ENCODE measurements at places on chromosomes 7 and 10.

DNA sequence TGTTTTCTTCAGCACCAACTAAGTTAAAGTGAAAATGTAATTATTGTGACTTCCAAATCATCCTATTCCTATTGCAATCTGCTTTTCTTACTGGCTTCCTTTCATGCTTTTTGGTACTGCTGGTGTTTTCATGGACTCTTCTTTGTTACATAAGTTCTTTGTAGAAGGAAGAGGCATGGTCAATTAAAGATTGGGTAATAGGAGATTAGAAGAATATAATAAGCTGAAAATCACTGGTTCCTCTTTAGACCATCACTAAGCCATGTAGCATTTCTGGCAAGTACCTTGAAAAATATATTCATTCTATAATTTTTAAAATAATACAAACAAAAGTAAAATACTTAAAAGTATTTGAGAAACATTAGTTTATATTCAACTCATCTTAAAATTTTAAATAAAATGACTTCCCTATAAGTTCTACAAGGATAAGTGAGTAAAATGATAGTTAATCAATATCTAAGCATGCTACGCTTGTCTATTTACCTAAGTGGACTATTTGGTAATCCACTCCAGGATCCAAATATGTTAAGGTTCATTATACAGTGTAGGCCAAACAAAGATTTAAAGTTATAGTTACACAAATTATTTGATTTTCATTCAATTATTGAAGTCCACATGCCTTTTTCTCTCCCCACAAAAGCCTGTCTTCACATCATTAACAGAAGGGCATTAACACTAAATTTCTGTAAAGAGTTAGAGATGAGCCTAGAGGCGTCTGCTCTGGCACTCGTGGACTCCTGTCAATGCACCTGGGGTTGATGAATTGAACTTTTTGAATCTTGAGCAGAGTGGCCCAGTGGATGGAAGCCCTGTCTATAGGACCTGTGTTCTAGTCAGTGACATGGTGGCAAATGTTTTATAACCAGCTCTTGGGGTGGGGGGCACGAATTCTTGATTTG, 408.1 kb downstream of the INHBA start:
- no peaks in the 10 kb centered on the region for H3K27me3 ChIP-seq
- no peaks in the 10 kb centered on the region for H3K4me1 ChIP-seq
- no peak overlapping the region for H3K4me3 ChIP-seq
- H3K27ac ChIP-seq = no peak overlapping the region

- no peaks in the 10 kb centered on the region for H3K27me3 ChIP-seq
- DNase-seq = no peak
- H3K36me3 ChIP-seq = no peaks in the 10 kb centered on the region
- H3K4me1 ChIP-seq = no peaks in the 10 kb centered on the region
- no peak overlapping the region for H3K4me3 ChIP-seq
- no peak overlapping the region for H3K27ac ChIP-seq
Measured at GRCh38 chr7:51066405-51066882, 250.2 kb downstream of the COBL start.

- DNase-seq = no peak
- H3K27ac ChIP-seq = no peak overlapping the region
- H3K4me3 ChIP-seq = no peak overlapping the region
Measured at GRCh38 chr10:34151481-34151880, 663.6 kb downstream of the PARD3 start.

DNA sequence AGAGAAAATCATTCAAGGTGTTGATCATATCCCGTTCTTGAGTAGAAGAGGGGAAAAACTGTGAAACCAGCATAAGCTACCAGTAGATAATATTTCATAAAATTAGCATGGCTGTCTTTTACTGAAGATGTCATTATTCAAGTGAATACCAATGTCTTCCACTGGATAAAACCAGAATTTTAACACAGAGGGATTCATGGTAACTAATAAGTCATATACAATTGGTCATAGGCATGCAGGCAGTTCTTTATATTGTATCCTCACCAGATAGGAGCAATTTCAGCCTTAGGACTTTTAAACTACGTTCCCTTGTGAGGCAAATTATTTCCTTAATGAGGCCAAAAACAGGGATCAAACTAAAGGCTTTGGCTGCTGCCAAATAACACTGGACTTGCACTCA, 202.3 kb upstream of the PITRM1 start:
- H3K36me3 ChIP-seq = no peaks in the 10 kb centered on the region
- H3K27ac ChIP-seq = no peak overlapping the region
- no peaks in the 10 kb centered on the region for H3K4me1 ChIP-seq
- no peak for DNase-seq
- no peak overlapping the region for H3K4me3 ChIP-seq
- H3K27me3 ChIP-seq = peaks cover 4% of the 10 kb centered on the region

DNA sequence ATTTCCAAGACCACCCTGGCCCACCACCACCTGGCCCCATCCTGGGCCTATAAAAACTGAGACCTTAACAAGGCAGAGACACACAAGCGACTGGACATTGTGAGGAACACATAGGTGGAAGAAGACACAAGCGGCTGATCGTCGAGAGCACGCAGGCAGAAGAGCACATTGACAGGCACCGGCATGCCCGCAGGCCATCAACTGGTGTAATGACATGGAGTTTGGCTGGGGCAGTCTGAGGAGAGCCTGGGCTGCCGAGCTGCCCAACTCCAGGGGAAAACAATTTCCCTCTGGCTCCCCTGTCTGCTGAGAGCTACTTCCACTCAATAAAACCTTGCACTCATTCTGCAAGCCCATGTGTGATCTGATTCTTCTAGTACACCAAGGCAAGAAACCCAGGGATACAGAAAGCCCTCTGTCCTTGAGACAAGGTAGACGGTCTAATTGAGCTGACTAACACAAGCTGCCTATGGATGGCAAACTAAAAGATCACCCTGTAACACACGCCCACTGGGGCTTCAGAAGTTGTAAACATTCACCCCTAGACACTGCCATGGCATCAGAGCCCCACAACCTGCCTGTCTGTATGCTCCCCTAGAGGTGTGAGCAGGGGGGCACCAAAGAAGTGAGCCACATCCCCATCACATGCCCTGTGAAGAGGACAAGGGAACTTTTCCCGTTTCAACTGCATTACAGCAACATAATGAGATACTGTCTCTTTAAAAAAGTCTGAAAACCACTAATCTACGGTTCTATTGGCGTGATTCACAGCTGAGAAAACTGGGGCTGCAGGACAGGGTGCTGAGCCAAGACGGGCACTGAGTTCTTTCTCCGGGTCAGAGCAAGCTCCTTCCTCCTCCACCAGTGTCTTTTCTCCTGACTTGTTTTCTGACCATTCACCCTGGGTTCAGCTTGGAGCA, 18.5 kb upstream of the TNS3 start:
- no peak overlapping the region for H3K27ac ChIP-seq
- no peak overlapping the region for H3K4me3 ChIP-seq
- no peak for DNase-seq
- no peaks in the 10 kb centered on the region for H3K36me3 ChIP-seq
- H3K4me1 ChIP-seq = no peaks in the 10 kb centered on the region

DNA sequence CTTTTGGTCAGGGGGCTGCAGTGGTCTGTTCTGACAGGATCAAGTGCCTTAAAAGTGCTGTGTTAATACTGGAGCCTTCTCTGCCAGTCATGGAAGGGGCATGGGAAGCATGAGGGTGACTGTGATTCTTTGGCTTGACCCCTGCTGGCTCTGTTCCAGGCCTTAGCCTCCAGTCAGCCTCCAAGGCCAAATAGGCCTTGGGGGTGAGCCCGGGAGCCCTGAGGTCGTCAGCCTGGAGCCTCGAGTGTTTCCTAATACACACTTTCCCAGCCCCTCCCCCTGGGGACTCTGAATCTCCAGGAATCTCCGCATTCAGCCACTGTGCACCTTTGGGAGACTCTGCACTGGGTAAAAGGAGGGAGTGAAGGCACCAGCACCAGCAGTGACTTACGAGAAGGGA, 10.0 kb downstream of the HKDC1 start:
- no peak overlapping the region for H3K27ac ChIP-seq
- no peak for DNase-seq
- no peaks in the 10 kb centered on the region for H3K27me3 ChIP-seq
- peaks cover 47% of the 10 kb centered on the region for H3K4me1 ChIP-seq
- no peak overlapping the region for H3K4me3 ChIP-seq

- peaks cover 24% of the 10 kb centered on the region for H3K27me3 ChIP-seq
- H3K27ac ChIP-seq = no peak overlapping the region
- H3K36me3 ChIP-seq = no peaks in the 10 kb centered on the region
Measured at GRCh38 chr10:118501171-118501570, 94.3 kb downstream of the PRLHR start.

DNA sequence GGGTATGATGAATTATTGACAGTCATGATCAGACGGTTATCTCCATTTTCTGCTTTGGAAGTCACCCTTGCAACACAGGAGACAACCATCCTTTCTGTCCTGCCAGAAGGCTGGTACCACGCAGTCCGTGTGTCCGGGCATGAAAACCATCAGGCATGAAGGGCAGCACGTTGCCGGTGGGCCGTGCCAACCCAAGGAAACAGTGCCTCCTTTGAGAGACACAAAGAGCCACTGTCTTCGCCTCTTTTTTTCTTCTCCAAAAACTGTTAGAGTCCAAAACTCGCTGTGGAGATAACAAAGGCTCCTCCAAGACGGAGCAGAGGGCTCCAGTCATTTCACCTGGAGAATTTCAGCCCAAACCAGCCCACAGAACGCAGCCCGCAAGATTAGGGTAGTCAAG, 60.4 kb upstream of the ARHGAP21 start:
- DNase-seq = no peak
- H3K27ac ChIP-seq = no peak overlapping the region
- H3K4me3 ChIP-seq = no peak overlapping the region
- no peaks in the 10 kb centered on the region for H3K4me1 ChIP-seq
- no peaks in the 10 kb centered on the region for H3K27me3 ChIP-seq

GRCh38 chr7:135341049-135341448, 107.4 kb downstream of the STRA8 start:
- no peak overlapping the region for H3K27ac ChIP-seq
- no peaks in the 10 kb centered on the region for H3K36me3 ChIP-seq
- H3K4me3 ChIP-seq = no peak overlapping the region
- DNase-seq = no peak
- no peaks in the 10 kb centered on the region for H3K27me3 ChIP-seq

GRCh38 chr7:19920166-19920565, 146.7 kb upstream of the TMEM196 start:
- no peak overlapping the region for H3K27ac ChIP-seq
- DNase-seq = no peak
- no peaks in the 10 kb centered on the region for H3K4me1 ChIP-seq
- H3K27me3 ChIP-seq = no peaks in the 10 kb centered on the region
- H3K36me3 ChIP-seq = no peaks in the 10 kb centered on the region

DNA sequence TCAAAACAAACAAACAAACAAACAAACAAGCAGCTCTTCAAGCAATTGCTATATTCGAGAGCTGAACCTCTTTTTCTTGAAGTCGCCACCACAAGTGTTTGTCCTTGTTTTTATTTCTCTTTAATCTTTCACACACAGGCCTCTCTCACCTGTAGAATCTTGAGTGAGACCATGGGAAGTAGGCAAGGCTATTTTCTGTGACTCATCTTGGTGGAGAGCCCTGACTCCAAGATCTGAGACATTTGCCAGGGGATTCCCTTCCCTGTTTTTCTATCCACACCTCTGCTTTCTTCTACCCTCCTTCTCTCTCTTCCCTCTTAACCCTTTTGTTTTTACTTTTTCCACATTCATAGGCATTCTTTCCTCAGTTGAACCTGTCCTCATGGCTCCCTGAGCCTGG, 8.0 kb upstream of the TAS2R60 start:
- peaks cover 19% of the 10 kb centered on the region for H3K4me1 ChIP-seq
- H3K4me3 ChIP-seq = no peak overlapping the region
- H3K36me3 ChIP-seq = no peaks in the 10 kb centered on the region
- H3K27ac ChIP-seq = no peak overlapping the region

GRCh38 chr7:95213809-95214492, 110.4 kb downstream of the PON1 start:
- no peaks in the 10 kb centered on the region for H3K27me3 ChIP-seq
- H3K4me3 ChIP-seq = no peak overlapping the region
- no peaks in the 10 kb centered on the region for H3K36me3 ChIP-seq
- no peak overlapping the region for H3K27ac ChIP-seq
- no peak for DNase-seq

GRCh38 chr7:80908360-80908797, 10.5 kb downstream of the SEMA3C start:
- H3K27me3 ChIP-seq = no peaks in the 10 kb centered on the region
- no peak for DNase-seq
- no peaks in the 10 kb centered on the region for H3K4me1 ChIP-seq

DNA sequence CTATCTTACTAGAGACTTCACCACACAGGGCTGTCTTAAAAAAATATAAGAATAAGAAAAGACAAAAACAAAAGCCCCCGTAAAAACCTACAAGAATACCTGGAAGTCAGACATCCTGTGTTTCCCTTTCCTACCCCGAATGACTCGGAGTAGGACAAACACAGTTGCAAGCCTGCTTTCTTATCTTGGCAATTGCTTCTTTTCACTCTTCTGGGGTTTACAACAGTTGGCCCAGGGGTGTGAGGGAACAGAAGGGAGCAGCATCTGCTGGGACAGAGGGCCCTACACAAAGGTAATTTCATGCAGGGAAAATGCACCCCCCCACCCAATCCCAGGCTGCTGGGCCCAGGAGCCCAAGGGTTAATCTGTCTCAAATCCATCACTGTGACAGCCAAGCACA, 220.6 kb downstream of the ARHGAP12 start:
- H3K4me1 ChIP-seq = peaks cover 19% of the 10 kb centered on the region
- H3K27me3 ChIP-seq = no peaks in the 10 kb centered on the region
- H3K4me3 ChIP-seq = peak overlapping the region; percentile 18

DNA sequence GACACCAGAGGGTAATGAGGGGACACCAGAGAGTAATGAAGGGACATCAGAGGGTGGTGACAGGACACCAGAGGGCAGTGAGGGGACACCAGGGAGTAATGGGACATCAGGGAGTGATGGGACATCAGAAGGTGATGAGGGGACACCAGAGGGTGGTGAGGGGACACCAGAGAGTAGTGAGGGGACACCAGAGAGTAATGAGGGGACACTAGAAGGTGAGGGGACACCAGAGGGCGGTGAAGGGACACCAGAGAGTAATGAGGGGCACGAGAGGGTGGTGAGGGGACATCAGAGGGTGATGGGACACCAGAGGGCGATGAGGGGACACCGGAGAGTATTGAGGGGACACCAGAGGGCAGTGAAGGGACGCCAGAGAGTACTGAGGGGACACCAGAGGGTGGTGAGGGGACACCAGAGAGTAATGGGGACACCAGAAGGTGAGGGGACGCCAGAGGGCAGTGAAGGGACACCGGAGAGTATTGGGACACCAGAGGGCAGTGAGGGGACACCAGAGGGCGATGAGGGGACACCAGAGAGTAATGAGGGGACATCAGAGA, 10.6 kb downstream of the NACAD start:
- no peaks in the 10 kb centered on the region for H3K27me3 ChIP-seq
- H3K36me3 ChIP-seq = peaks cover 15% of the 10 kb centered on the region

DNA sequence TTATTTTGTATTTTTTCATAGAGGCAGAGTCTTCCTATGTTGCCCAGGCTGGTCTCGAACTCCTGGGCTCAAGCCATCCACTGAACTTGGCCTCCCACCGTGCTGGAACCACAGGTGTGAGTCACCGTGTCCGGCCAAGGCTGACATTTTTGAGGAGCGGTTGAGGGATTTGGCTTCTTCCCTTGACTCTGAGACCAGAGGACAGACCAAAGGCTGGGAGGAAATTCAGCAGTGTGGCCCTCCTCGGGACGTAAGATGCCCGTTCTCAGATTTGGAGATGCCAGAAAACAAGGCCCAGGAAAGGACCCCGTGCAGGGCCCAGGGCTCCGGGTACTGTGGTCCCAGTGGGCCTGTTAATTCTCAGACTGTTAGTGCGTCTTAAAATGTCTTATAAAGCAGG, 146.2 kb downstream of the WDR37 start:
- no peak overlapping the region for H3K27ac ChIP-seq
- H3K4me3 ChIP-seq = no peak overlapping the region
- H3K27me3 ChIP-seq = peaks cover 2% of the 10 kb centered on the region
- no peaks in the 10 kb centered on the region for H3K36me3 ChIP-seq
- no peak for DNase-seq
- H3K4me1 ChIP-seq = no peaks in the 10 kb centered on the region
